ENCODE measurements at places on chromosomes 1 and 21.

- peak; percentile 71 for DNase-seq
Measured at GRCh38 chr1:42259059-42259738, 75.8 kb downstream of the FOXJ3 start.

GRCh38 chr1:21175324-21175669 lies 1.4 kb downstream of the EIF4G3 start:
- DNase-seq: no peak

DNA sequence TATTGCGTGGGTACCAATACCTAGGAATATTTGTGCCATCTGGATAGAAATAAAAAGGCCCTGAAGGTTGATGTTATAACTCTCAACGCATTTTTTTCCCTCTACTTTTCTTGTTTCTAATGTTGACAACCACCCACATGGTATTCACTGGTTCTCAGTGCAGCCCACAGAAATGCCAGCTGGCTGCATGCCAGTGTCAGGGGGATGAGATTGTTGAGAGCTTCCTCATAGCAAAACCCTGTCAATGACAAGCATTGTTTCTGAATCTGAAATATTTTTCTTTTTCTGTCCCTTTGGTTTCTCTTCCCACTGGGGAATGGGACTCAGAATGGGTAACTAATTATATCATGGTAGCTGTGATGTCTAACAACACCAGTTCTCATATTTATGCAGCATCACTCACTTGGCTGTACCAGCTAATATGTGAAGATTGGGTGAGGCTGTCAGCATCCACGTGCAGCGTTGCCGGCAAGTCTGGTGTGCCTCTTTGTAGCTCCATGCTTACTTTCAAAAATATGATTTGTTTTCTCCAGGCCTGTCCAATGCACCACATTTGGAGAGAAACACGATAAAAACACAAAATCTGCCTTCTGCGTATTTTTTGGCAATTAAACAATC lies 284.6 kb downstream of the PTBP2 start:
- DNase-seq: no peak

DNA sequence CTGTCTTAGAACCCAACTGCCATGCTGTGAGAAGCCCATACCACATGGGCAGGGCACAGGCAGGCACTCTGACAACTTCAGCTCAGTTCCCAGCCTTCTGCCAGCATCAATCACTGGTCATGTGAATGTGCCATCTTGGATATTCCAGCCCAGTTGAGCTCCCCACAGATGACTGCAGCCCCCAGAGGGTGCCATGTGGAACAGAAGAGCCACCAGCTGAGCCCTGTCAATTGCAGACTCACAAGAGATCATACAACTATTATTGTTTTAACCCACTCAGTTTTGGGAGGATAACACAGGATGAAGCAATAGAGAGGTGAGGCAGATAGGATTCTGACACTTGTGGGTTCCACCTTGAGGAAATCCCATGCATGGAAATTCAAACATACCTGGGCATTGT lies 78.4 kb upstream of the ZBTB40 start:
- DNase-seq: no peak

DNA sequence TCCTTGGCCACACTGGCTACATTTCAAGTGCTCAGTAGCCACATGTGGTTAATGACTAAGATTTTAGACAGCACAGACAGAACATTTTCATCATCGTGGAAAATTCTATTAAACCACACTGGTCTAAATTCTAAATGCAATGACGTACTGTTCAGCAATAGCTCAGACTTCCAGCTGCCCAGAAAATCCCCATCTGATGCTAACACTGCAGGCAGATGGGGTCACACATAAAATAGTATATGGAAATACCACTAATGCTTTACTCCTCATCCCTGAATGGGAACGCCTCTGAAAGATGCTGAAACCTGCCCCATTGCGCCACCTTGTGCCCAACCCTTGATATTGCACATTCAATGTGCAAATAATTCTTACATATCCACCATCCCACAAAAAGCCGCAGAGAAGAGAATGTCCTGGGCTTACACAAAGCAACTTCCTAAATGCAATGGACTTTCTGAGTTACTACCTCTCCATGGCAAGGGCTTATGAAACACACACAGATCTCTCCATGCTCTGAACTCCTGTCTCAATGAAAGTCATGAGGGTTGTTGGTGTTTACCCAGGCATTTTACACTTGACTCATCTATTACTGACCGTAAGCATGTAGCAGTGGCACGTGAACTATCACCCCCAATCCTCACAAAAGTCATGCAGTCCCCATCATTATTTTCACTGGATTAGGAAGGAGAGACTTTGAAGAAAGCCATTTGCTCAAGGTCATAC lies 20.3 kb upstream of the SLC5A9 start:
- DNase-seq: peak; percentile 69

- no peak for DNase-seq
Measured at GRCh38 chr21:37696936-37697335, 219.3 kb downstream of the KCNJ6 start.

DNA sequence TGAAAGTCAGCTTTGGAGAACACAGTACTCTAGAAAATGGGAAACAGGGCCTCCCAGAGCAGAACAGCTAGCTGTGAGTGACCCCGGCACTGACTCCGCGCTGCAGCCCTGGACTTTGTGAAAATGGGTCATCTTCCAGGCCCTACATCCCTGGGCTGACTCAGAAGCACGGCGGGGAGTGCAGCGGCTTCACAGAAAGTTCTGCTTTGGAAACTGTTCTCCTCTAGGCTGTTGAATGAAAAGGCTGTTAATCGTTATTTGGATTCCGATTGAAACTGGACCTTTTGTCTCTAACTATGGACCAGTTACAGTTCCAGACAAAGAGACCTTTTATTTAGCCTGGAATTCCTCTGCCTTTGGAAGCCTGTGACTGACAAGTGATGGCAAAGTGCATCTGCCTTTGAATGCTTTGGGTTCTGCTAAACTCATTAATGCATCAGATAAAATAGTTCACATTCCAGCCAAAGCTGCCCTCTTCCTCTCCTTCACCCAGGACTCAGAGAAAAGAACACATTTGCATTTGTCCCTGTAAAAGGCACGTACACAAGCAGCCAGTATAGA lies 144.9 kb upstream of the HOOK1 start:
- DNase-seq: peak; percentile 93
